ENCODE measurements at places on chromosomes 2 and 18. TPM values are rescaled to one million over a fixed set of nuclear protein-coding genes. Genes with fewer than 3 reads are reported as not detected.

The ACVR1C gene
- polyA plus RNA-seq: 0.14 TPM

The LRP2 gene
- polyA plus RNA-seq: 0.01 TPM

The IL18R1 gene
- polyA plus RNA-seq: 0.57 TPM

The ZNF396 gene
- polyA plus RNA-seq: 0.96 TPM

The SNTG2 gene
- polyA plus RNA-seq: 0.46 TPM

The TTN gene
- 322 TPM for polyA plus RNA-seq

The CHRNG gene
- 160 TPM for polyA plus RNA-seq

The UGT1A10 gene
- not detected for polyA plus RNA-seq

The EMILIN1 gene
- polyA plus RNA-seq: 61.4 TPM

The KLHL29 gene
- 7.3 TPM for polyA plus RNA-seq

The SPATA3 gene
- polyA plus RNA-seq: not detected

The ALPI gene
- polyA plus RNA-seq: not detected

The TWIST2 gene
- polyA plus RNA-seq: 5.5 TPM

The SERPINB12 gene
- polyA plus RNA-seq: 0.53 TPM

The FASTKD2 gene
- 23.7 TPM for polyA plus RNA-seq

The UGT1A6 gene
- not detected for polyA plus RNA-seq

Data from forelimb muscle (tissue), 1 donor.